ENCODE measurements at places on chromosomes 3 and 15.

- no peak for DNase-seq
These were observed 185.6 kb upstream of the MBNL1 start for GRCh38 chr3:152083135-152083534.

- DNase-seq = no peak
These were observed 461 bp downstream of the PCYT1A start for GRCh38 chr3:196287090-196287439.

DNA sequence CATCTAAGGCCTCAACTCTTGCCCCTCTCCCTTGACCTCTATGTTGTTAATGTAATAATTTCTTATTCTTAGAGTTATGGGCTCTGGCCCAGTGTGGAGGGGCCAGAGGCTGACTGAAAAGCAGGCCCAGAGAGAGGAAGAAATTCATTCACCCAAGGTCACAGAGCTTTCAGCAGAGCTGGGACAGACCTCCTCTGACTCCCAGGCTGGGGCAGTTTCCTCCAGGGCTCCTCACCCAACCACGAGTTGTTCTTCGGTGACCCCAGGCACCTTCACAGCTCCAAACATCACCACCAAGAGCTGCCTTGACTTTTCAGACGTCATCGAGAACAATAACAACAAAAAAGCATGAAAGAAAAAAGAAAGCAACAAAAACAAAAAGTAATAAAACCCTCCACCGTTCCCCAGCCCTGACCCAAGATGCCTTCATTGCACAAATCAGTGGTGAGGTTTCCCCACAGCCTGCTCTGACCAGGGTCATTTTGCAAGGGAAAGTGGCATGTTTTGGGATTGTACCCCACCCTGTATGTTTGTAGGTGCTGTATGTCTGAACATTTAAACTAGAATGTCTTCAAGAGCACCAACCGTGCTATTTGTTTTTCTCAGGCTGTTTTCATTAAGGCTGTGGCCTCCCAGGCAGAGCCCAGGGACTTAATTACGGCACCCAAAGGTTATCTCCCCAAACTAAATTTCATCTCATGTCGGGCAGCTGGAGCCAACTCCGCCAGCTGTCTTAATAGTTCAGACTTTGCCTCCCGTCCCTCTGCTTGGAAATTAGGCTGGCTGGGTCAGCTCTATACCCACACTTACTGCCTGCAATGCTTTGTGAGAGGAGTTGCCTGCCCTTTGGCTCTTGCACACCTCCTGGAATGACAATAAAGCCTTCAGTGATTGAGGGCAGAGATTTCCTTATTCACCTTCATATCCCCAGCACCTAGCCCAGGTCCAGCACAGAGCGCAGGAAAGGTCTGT, 173.8 kb downstream of the RPLP1 start:
- no peak for DNase-seq

DNA sequence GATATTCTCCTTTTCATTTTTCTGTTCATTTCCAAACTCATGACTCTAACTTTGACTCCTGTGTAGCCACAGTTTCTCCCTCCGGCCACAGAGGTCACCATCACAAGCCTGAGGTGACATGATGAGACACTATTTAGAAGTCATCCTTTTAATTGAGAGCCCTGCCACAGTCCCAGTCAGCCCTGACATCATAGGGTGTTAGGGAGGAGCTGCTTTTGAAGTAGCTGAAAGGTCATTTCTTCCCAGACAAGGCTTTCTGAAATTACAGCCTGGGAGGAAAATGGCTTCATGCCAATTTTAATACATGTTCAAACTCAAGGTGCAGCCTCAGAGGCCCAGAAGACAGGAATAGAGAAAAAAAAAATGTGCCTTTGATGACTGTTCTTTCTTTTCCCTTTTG, 532.8 kb upstream of the TGFBR2 start:
- no peak for DNase-seq

DNA sequence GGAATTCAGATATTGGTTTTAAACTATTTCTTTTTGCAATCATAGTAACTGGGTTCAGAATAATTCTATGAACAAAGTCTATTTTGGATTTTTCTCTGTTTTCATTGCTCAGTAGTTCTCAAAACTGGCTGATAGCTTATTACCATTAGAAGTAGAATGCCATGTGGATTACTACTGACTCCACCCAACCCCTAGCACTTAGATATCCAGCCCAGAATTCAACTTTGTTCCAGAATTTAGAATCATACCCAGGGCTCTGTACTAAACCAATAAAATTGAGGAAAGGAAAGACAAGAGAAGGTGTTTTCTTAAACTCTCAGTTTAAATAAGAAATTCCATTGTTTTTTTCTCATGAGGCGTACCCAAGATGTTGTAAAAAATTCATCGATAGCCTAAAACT, 39.0 kb upstream of the ABHD10 start:
- no peak for DNase-seq

DNA sequence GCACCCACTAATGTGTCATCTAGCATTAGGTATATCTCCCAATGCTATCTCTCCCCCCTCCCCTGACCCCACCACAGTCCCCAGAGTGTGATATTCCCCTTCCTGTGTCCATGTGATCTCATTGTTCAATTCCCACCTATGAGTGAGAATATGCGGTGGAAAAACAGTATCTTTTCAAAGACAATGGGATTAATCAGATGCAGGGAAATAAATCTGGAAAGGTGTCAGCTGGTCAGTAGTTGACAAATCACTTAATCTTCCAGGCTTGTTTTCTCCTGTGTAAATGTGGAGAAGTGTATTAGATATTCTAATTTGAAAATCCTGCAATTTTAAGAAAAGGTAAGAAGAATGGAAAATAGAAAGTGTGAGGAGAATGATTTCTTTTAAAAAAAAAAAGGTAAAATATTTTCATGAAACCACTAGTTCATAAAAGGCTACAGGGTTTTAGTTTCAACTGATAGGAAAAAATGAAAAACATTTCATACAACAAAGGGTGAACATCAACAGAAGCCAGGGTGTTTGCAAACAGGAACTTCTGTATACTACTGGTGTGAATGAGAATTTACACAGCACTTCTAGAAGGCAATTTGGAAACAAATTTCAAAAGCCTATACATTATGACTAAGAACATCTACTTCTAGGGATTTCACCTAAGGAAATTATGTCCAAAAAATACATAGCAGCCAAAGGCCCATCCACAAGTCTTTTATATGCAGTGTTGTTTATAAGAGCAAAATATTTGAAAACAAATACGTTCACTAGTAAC, 113.5 kb downstream of the CBLB start:
- DNase-seq = no peak
